ENCODE measurements at places on chromosomes 3 and 15. TPM values are rescaled to one million over a fixed set of nuclear protein-coding genes. Genes with fewer than 3 reads are reported as not detected.

The SOX14 gene
- not detected for total RNA-seq

The TRAIP gene
- total RNA-seq = 2.4 TPM

The AADACL2 gene
- not detected for total RNA-seq

The DUOX1 gene
- total RNA-seq = under 0.01 TPM

The RASL12 gene
- total RNA-seq = 0.36 TPM

GRCh38 chr3:73734211-73735089, 109.7 kb upstream of the PDZRN3 start:
- no peak for DNase-seq
- H3K4me3 ChIP-seq = no peak overlapping the region
- no peaks in the 10 kb centered on the region for H3K27me3 ChIP-seq
- H3K36me3 ChIP-seq = no peaks in the 10 kb centered on the region
- H3K27ac ChIP-seq = no peak overlapping the region
- no peaks in the 10 kb centered on the region for H3K4me1 ChIP-seq

DNA sequence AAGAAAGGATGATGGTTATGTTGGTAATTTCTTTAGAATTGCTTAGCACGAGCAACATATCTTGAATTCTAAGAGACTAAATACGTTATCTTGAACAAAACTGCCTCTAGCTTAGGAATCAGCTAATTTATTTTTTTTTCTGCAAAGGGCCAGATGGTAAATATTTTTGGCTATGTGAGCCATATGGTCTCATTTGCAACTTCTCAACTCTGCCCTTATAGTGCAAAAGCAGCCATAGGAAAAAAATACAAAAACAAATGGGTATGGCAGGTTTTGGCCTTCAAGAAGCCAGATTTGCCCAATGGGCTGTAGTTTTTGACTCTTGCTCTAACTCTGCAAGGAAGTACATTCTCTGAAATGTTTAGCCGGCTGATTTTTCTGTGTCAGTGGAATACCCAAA, 11.9 kb downstream of the OXSM start:
- no peak overlapping the region for H3K27ac ChIP-seq
- DNase-seq = no peak
- no peak overlapping the region for H3K4me3 ChIP-seq
- H3K27me3 ChIP-seq = no peaks in the 10 kb centered on the region

- H3K36me3 ChIP-seq = peaks cover 54% of the 10 kb centered on the region
- H3K4me1 ChIP-seq = peaks cover 3% of the 10 kb centered on the region
- peak overlapping the region; percentile 41 for H3K27ac ChIP-seq
- no peak overlapping the region for H3K4me3 ChIP-seq
- H3K27me3 ChIP-seq = no peaks in the 10 kb centered on the region
Observed at GRCh38 chr3:127011270-127011992, 28.5 kb downstream of the PLXNA1 start.

DNA sequence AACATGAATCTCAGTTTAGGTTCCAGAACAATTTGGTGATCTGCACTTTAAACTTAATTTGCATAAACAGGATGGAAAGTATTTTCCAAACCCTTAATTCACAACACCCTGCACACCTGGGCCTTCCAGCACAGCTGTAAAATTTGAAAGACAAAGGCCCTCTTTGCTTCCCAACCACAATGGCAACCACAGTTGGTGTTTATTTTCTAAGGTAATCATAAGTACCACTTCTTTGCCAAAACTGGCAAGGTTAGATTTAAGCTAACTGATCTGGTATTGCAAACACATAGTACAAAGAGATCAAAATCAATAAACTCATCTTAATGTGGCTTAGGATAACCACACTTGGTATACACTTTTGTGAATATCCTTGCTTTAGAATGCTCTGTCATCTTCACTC, 4.1 kb downstream of the LRIG1 start:
- peaks cover 5% of the 10 kb centered on the region for H3K4me1 ChIP-seq
- no peaks in the 10 kb centered on the region for H3K36me3 ChIP-seq
- H3K27me3 ChIP-seq = peaks cover 10% of the 10 kb centered on the region
- DNase-seq = no peak
- H3K4me3 ChIP-seq = no peak overlapping the region
- H3K27ac ChIP-seq = no peak overlapping the region

- DNase-seq = no peak
- no peaks in the 10 kb centered on the region for H3K4me1 ChIP-seq
- H3K27ac ChIP-seq = no peak overlapping the region
- H3K36me3 ChIP-seq = no peaks in the 10 kb centered on the region
- peaks cover 5% of the 10 kb centered on the region for H3K27me3 ChIP-seq
Observed at GRCh38 chr3:183312433-183312832, 59.4 kb downstream of the B3GNT5 start.

DNA sequence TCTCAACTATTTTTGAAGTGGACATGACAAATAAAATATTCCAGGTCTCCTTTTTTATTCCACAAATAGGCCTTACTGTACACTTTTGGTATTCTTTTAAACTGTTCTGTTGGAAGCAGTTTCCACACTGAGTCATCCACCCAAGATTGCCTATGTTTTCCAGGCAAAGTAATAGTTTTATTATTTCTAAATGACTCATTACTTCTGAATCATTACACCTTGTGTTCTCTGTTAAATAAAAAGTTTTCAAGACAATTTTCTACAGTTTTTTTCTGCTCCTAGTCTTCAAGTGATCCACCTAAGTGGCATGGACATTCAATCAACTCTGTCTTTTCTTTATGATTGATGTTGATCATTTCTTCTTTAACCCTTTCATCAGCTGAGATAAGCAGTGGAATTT, 26.5 kb downstream of the PPP2R3A start:
- no peaks in the 10 kb centered on the region for H3K36me3 ChIP-seq
- peak overlapping the region; percentile 83 for H3K27ac ChIP-seq
- peaks cover 39% of the 10 kb centered on the region for H3K4me1 ChIP-seq
- H3K4me3 ChIP-seq = no peak overlapping the region
- no peaks in the 10 kb centered on the region for H3K27me3 ChIP-seq
- DNase-seq = no peak

- no peaks in the 10 kb centered on the region for H3K27me3 ChIP-seq
- H3K27ac ChIP-seq = peak overlapping the region; percentile 27
- H3K4me3 ChIP-seq = no peak overlapping the region
- H3K4me1 ChIP-seq = peaks cover 29% of the 10 kb centered on the region
Observed at GRCh38 chr3:171846597-171846996, 3.4 kb downstream of the TMEM212 start.

GRCh38 chr15:67999320-68000100, 54.6 kb upstream of the PIAS1 start:
- H3K27ac ChIP-seq = no peak overlapping the region
- H3K27me3 ChIP-seq = no peaks in the 10 kb centered on the region
- no peaks in the 10 kb centered on the region for H3K36me3 ChIP-seq
- H3K4me1 ChIP-seq = peaks cover 19% of the 10 kb centered on the region

DNA sequence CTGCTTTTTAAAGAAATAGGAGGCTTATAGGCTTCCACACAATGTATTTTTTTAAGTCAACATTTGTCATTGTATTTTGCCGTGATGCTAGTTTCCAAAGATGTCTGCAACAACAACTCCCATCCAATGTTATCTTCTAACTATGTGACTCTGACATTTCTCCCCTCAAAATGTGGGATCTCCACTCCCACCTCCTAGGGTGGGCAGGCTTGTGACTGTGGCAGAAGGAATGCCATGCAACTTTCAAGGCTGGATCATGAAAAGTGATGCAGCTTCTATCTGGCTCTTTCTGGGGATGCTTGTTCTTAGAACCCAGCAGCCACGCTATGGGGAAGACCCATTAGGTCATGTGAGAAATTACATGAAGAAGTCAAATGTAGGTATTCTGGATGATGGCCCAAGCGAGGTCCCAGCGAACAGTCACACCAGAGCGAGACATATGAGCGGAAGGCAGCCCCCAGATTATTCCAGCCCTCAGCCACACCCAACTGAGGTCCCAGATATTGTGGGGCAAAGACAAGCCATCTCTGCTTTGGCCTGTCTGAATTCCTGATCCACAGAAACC, 124.3 kb downstream of the BDH1 start:
- no peaks in the 10 kb centered on the region for H3K27me3 ChIP-seq
- H3K4me3 ChIP-seq = no peak overlapping the region
- no peaks in the 10 kb centered on the region for H3K36me3 ChIP-seq
- peak overlapping the region; percentile 88 for H3K27ac ChIP-seq

DNA sequence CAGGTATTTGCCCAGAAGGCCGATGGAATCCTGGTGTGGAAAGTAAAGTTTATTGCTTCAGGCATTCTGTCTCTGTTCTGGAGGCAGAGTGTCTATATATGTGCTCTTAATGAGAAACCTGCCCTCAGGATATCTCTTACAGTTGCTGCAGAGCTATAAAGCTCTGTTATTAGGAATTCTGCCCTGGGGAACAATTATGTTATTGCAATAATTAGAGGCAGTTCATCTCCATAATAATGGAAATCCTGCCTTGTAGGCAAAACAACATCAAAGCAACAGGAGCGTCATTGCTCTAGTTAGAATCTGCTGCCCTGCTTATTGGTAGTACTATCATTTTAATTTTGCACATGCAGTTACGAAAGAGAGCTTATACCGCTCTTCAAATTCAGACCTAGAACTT, 175.6 kb downstream of the IL5RA start:
- H3K27me3 ChIP-seq = no peaks in the 10 kb centered on the region
- DNase-seq = no peak
- no peak overlapping the region for H3K4me3 ChIP-seq
- no peaks in the 10 kb centered on the region for H3K36me3 ChIP-seq

DNA sequence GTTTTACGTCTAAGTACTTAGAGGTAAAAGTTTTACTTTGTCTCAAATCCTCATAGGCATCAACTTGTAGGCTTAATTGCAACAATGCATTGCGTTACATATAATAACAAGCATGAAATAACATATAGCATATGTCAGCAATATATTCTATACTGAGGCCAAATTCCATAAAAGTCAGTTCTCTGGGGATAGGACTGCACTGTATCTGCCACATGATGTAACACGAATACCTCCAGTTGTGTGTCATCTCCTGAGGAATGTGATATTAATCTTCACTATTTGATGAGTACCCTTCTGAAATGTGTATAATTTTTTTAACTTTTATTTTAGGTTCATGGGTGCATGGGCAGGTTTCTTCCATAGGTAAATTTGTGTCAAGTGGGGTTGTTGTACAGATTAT, 126.4 kb downstream of the IMPG2 start:
- no peaks in the 10 kb centered on the region for H3K27me3 ChIP-seq
- peak overlapping the region; percentile 79 for H3K27ac ChIP-seq
- H3K4me1 ChIP-seq = peaks cover 42% of the 10 kb centered on the region
- DNase-seq = peak; percentile 32

- H3K4me3 ChIP-seq = no peak overlapping the region
- no peaks in the 10 kb centered on the region for H3K4me1 ChIP-seq
- no peak overlapping the region for H3K27ac ChIP-seq
- no peak for DNase-seq
Observed at GRCh38 chr3:69542089-69542804, 156.4 kb upstream of the FRMD4B start.

DNA sequence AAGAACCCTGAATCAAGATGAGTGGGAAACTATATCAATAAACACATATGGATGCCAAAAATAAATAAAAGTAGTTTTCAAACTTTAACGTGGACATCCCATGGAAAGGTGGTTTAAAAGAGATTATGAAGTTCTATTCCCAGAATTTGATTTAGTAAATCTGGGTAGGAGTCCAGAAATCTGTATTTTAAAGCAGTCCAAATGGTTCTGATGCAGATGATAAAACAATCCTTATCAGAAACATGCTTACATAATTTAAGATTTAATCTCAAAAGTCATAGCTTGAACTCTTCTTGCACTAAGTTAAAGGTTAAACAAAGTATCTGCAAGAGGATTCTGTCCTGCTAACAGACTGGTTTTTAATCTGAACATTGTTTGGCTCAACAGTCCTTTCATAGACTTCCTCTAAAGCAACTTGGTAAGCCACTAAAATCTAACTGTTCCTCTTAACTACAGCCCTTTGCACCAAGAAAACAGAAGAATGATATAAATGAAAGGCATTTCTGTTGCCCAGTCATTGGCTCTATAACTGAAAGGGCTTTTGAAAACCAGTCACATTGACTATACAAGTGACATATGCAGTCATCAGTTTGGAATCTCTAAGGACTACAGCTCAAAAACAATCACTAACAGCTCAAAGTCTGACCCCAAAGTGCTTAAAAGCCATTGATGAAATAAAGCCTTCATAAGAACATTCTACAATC, 23.4 kb upstream of the MAP4 start:
- peak; percentile 54 for DNase-seq
- H3K36me3 ChIP-seq = no peaks in the 10 kb centered on the region
- no peak overlapping the region for H3K4me3 ChIP-seq
- H3K27me3 ChIP-seq = no peaks in the 10 kb centered on the region

Measured in osteoblast (primary cell).